ENCODE measurements at places on chromosomes 7 and 10.

GRCh38 chr7:139886206-139886605 is 57.1 kb downstream of the TBXAS1 start:
- no peak for DNase-seq

GRCh38 chr10:71694039-71694501 is 25.5 kb downstream of the C10orf105 start:
- no peak for DNase-seq

- DNase-seq: peak; percentile 85
Measured at GRCh38 chr7:1123715-1124114, 35.8 kb downstream of the GPER1 start.

DNA sequence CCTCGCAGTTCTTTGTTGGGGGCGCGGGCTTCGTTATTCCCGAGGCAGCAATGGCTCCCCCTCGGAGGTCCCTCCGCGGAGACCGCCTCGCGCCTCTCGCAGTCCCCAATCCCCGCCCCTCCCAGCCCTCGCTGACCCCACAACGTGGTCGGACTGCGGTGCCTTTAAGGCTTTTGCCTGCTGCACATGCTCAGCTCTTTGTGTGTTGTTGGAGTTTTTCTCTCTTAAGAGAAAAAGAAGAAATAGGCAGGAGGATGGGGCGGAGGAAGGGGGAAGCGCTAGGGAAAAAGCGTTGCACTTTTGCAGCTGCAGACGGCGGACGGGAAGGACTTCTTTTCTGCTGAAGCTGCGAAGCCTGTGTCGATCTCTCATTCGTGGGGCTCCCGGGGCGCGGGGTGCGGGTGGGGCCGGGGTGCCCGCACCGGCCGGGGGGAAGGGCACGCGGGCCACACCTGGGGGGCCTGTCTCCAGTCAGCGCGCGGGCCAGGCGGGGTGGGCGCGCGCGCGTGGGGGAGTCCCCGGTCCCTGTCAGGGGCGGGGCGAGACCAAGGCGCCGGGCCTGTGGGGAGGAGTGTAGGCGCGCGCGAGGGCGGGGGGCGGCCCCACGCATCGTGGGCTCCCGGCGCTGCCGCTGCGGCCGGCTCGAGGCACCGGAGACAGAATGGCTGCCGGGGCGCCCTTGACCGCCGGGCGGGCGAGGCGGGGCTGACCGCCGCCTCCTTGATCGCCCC is 445 bp upstream of the ATRNL1 start:
- DNase-seq: peak; percentile 59

DNA sequence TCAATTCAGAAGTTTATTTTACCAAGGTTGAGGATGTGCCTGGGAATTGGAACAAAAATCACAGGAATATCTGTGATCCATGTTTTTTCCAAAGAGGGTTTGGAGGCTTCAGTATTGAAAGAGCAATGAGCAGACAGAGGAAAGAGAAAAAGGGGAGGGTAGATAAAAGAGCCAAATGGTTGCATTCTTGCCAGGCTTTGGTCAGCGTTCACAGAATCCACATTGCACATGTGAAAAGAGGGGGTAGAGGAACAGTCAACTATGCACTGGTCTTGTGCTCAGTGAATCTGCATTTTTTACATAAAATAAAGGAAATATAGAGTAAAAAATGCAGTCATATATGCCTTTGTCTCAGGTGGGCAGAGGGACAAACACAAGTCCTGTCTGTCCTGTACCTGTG is 20.6 kb upstream of the ERCC6 start:
- no peak for DNase-seq

GRCh38 chr10:100355086-100355485 is 8.1 kb downstream of the SCD start:
- DNase-seq: no peak

DNA sequence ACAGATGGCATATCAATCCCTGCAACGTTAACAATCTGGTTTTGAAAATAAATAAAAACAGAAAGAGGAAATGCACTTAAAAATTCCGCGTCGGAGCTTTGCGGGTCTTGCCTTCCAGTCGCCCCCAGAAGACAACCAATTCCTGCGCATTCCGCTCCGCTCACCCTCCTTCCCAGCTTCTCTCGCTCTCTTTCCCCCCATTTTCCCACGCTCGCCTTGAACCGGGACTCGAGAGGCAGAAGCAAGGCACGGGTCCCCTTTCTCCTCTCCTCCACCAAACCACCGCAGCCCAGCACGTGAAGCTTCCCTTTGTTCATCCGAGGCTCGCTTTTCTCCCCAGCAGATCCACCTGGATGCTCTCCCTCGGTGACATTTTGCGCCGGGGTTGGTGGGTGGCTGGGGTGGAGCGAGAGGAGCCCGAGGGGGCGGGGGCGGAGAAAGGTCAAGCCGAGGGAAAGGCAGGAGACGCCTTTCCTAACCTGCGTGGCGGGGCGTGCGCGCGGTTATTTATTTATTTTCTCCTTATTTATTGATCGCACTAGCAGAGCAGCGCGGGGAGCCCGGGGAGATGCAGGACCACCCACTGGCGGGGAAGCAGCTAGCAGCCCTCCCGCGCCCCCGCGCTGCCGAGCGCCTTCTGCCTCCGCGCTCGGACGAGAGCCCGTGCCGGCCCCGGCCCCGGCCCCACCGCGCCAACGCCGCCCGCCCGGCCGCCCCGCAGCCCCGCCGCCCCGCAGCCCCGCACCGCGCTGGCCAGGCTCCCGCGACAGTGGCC is at the start of gene KCND2:
TSS of gene KCND2 (plus strand) at position 475 of the 775 bp plus-strand sequence.
- DNase-seq: peak; percentile 30

DNA sequence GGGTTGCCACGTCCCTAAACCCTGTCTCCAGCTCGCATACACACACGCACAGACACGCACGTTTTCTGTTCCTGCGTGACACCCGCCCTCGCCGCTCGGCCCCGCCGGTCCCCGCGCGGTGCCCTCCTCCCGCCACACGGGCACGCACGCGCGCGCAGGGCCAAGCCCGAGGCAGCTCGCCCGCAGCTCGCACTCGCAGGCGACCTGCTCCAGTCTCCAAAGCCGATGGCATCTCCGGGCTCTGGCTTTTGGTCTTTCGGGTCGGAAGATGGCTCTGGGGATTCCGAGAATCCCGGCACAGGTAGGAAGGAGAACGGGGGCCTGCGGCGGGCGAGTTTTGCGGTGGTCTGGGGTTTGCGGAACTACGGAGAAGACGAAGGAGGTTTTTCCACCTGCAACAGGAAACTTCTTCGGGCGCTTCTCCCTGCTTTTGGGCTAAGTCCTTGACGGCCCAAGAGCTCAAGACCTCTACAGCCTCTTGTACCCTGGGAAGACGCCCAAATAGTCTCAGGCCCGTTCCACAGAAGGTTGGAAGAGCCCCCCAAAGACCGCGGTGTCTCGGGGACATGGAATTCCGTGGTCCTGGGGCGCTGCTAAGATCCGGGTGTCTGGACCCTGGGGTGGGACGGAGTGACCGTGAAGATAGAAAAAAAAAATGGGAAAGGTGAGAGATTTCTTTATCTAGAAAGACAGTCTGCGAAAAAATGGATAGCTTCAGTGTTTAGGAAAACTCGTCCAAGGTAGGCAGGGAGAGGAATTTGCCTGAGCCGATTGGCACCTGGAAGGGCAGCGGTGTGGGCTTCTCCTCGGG is at the start of gene GAD2:
TSS of gene GAD2 (plus strand) at position 190 of the 811 bp plus-strand sequence. CDS start at position 226, 36 bp downstream.
- DNase-seq: no peak

GRCh38 chr7:129780257-129780973 is 168.9 kb downstream of the NRF1 start:
- no peak for DNase-seq

DNA sequence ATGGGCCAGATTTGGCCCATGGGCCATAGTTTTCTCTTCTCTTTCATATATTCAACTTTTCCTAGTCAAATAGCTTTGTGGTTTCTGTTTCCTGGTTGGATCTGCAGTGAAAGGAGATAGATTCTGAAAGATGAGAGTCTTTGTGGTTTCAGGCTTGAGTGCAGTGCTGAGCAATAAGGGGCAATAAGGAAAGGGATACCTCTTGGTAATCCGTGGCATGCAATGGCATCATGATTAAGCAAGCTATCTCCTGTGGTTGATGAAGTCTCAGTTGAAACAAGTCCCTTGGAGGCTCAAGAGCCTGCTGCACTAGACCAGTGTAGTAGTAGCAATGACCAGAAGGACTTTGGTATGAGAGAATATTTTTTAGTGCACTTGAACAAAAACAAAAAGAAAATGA is 187.7 kb upstream of the CNTNAP2 start:
- DNase-seq: no peak

GRCh38 chr10:132500781-132501415 is 36.7 kb upstream of the INPP5A start:
- DNase-seq: no peak

- no peak for DNase-seq
Measured at GRCh38 chr10:6423004-6423403, 157.1 kb downstream of the PRKCQ start.

DNA sequence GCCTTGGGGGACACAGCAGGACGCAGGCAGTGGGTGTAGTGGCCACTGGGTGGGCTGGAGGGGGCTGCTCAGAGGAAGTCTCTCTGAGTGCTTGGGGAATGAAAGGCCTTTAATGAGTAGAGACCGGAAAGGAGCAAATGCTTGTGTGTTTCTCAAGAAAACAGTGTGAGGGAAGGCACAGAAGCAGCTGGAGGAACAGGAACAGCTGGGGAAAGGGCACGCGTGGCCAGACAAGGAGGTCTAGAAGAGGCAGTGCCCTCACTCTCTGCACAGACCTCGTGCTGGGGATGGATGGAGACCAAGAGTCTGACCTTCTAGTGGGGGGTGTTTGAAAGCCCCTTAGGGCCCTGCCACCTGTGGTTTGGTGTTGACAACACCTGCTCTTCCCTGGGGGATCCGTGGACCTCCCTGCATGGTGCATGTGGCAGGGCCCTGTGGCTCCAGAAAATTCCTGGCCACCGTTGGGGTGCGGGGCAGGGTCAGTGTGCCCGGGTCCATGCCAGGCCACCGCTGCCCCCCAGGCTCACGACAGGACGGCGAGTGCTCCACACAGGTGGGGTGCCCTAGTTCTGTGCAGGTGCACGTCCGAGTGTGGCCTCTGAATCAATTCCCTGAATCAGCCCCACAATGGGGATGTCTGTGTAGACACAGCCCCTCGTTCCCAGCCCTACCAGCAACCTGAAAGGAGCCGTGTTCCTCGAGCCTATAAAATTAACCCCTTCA is 25.9 kb upstream of the FAM20C start:
- DNase-seq: no peak

GRCh38 chr10:132306864-132307751 is 642 bp downstream of the STK32C start:
- no peak for DNase-seq

DNA sequence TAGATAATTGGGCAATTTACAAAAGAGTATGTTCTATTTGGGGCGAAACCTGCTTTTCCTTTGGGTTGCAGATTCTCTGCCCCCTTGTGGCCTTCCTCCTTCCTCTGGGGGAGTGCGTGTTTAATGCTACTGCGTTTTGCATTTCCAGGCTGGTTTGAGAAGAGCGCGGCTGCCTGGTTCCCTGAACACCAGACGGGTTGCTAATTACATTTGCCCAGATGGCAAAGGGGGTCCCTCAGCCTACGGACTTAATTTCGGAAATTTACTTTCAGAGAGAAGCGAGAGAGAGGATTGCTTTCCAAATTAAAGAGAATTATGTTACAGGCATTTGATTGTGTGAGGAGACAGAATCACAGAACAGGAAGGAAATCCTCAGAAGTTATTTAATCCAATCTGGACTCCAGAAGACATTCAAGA is 91.9 kb upstream of the JAZF1 start:
- DNase-seq: peak; percentile 50

- DNase-seq: no peak
Measured at GRCh38 chr7:142632271-142633134, 116.8 kb upstream of the PRSS1 start.

GRCh38 chr7:107119376-107120105 is 49.3 kb upstream of the HBP1 start:
- no peak for DNase-seq

DNA sequence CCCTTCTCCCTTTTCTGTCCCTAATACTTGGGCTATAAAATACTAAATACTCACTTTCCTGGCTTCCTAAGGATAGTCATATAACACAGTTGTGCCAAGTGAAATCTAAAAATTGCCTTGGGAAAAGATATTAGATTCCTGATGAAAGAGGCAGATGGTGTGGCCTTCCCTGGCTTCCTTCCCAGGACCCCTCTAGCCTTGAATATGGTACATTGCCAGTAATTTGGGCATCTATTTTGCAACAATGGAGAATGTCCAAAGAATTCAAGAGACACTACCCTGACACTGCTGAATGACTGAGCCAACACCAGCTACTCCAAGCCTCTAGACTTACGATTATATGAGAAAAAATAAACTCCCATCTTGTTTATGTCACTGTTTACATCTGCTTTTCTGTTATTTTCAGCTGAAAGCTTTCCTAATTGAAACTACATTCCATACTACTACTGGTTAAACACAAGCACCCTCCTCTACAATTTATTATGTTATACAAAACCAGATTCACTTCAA is 17.9 kb downstream of the COPG2 start:
- no peak for DNase-seq

DNA sequence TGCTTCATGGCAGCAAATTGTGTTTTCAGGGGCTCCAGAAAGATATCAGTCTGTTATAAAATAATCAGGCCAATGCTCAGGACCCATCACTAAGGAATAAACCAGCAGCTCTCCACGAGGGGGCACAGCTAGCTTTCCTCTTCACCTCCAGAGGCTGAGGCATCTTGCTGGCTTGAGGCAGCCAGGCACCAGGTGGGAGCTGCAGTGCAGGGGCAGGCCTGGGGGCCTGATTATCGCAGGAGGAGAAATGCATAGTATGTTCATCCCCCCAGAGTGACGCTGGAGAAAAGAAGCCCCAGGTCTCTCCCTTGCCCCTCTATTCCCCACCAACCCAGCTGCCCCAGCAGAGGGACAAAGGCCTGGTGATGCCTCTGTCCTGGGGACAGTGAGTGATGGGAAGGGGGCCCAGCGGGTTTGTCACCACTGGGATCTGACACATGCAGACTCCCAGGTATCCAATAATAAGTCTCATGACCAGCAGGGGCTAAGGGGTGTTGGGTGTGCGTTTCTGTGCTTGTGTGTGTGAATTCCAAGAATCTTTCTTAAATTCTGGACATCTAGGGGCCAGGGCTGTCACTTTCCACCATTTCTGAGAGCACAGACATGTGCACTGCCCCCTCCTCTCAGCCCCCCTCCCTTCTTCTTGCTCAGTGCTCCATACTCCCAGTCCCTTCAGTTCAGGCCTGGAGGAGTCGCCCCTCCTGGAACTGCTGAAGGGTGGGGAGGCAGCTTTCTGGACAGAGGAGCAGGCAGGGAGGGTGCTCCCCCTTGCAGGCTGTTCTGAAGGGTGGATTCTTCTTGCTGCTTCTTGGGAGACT is 128.1 kb upstream of the FAM20C start:
- DNase-seq: peak; percentile 43
